ENCODE measurements at places on chromosomes 7 and 10.
A peak's percentile ranks its signal among the peaks of the same experiment; 100 is the strongest.

DNA sequence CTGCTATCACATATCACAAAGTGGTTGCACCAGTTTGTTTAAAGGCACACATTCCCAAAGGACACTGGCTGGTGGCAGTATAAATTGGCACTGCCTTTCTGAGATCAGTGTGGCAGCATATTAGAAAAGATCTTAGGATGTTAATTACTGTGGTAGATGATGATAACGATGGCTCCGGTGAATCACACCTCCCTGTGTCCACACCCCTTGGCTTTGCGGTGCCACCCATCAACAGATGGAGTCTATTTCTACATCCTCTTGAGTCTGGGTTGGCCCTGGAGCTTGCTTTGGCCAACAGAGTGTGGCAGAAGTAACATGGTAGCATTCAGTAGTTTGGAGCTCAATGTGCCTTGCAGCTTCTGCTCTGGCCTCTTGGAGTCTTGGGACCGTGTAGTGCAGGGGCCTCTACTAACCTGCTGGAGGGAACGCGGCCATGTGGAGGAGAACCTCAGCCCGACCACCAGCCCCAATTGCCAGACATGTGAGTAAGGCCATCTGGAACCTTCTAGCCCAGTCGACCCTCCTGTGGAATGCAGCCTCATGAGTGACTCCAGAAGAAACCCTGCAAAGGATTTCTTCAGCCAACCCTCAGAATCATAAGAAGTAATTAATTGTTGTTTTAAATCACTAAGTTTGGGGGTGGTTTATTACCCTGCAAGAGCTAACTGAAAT is 27.2 kb upstream of the PLEKHA1 start:
- DNase-seq: no peak

GRCh38 chr10:95508730-95509129 is 52.4 kb downstream of the SORBS1 start:
- no peak for DNase-seq

- peak; percentile 30 for DNase-seq
Measured at GRCh38 chr10:74932648-74933047, 106.2 kb downstream of the KAT6B start.

DNA sequence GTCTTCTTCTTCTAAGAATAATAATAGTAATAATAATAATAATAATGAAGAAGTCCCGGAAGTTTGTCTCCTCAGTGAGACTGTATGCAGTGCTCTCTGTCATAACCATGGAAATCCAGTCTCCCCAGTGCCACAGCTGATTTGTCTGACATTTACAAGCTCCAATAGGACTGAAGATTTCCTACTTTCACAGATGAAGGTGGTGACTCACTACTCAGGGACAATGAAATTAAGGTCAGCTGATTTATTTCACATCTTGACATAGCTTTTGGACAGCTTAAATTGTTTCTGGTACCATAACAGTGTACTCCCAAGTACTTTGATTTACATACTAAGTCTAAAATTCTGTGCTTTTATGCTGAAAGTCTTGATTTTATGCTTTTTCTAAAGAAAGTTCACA is 6.9 kb downstream of the CELF2 start:
- no peak for DNase-seq

GRCh38 chr7:73833251-73833919 is 2.6 kb downstream of the CLDN4 start:
- DNase-seq: no peak

DNA sequence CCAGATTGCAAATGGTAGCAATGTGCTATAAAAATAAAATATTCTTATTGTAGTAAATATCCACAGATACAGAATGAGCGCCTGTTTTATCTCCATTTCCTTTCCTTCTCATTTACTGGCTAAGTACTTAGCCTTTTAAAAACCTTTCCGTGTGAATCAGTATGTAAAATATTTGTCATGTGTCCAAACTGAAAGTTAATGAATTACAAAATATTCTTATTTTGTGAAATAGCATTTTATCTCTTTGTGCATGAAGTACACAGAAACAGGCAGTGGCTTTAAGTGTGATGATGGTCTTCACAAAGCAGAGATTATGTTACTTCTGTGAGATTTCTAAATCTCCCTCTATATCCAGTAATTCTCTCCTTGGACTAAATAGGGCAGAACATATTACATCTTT is 56.7 kb upstream of the KIAA1217 start:
- DNase-seq: no peak

DNA sequence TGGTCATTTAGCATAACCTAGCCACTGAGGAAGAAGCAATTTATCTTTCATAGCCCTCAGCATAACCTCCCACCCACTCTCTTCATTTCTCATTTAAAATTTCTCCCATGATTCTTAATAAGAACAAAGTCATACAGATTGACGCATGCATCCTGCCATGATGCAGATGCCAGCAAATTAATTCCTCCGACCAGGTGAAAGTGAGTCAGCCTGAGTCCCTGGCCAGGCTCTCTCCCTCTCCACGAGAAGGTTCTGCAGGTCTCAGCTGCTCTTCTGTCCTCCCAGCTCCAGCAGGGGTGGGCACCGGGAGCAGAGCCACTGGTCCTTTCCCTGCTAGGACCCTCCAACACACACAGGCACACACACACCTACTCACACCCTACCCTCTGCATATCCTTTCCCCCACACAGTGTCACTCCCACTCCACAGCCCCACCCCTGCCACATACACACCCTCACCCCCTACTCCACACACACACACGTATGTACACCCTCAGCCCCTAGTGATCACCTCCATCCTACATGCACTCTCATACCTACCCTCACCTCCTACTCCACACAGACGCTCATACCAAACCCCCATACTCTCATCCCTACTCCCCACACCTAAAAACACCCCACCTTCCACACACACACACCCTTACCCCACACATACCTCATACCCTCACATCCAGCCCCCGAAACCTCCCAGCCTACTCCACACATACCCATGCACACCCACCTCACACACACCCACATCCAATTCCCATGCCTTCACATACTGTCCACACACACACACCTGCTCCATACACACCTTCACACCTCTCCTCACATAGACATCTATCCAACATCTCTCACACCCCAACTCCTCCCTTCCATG is 78.0 kb downstream of the FAM13C start:
- no peak for DNase-seq

DNA sequence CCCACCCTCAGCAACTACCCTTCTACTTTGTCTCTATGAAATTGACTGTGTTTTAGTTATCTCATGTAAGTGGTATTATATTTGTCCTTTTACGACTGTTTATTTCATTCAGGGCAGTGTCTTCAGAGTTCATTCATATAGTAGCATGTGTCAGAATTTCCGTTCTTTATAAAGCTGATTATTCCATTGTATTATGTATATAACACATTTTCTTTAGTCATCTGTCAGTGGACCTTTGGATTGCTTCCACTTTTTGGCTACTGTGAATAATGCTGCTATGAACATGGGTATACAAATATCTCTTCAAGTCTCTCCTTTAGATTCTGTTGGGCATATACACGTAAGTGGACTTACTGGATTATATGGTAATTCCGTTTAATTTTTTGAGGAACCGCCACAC is 14.5 kb downstream of the SLF2 start:
- DNase-seq: no peak

GRCh38 chr7:134832367-134832766 is 52.9 kb downstream of the CALD1 start:
- DNase-seq: no peak

GRCh38 chr7:134290286-134290685 is 26.4 kb downstream of the SLC35B4 start:
- no peak for DNase-seq

GRCh38 chr10:16700331-16700730 is 116.9 kb downstream of the RSU1 start:
- DNase-seq: no peak

- no peak for DNase-seq
Measured at GRCh38 chr7:41503438-41503837, 199.5 kb downstream of the INHBA start.

- DNase-seq: no peak
Measured at GRCh38 chr7:561631-562373, 42.2 kb upstream of the PDGFA start.

- DNase-seq: peak; percentile 7
Measured at GRCh38 chr7:85186083-85186520, 754 bp downstream of the SEMA3D start.

DNA sequence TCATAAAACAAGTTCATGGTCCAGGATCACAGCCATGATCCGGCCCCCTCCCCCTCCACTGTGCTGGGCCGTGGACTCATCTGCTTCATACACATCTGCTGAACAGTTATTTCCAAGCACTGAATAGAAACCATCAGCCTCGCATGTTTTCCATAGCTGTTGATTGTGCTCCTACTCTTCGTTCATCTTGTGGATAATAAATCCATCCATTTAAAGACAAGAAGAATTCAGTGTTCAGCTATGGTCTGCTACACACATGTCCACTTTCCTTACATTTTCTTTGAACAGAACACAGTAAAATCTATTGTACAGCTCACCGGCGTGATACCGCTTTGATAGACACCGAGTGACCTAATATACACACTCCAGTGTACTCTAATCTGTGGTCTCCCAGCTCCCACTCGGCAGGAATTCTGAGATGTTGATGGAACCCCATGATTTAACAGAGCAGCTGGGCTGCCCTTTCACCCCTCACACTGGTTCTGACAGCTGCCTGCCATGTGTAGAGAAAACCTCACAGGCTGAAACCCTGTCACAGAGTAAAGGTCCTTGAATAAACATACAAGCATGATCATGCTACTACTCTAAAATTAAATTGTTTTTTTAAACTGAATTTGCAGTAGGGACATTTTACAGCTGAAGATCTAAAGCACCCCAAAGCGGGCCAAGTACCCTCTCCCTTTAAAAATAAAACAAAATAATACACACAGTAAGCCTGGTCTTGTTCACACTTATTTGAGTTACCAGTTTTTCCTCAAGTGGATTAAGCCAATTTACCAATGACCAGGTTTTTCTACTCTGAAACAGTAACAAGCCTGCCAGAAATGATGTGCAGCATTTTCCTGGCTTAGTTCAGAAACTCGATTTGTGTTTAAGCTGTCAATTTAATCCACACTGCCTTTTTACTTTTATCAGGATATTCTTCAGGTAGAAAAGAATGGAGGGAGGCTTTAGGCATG is 95.1 kb upstream of the FZD1 start:
- DNase-seq: no peak

- DNase-seq: no peak
Measured at GRCh38 chr7:18638594-18639452, 143.3 kb downstream of the HDAC9 start.

DNA sequence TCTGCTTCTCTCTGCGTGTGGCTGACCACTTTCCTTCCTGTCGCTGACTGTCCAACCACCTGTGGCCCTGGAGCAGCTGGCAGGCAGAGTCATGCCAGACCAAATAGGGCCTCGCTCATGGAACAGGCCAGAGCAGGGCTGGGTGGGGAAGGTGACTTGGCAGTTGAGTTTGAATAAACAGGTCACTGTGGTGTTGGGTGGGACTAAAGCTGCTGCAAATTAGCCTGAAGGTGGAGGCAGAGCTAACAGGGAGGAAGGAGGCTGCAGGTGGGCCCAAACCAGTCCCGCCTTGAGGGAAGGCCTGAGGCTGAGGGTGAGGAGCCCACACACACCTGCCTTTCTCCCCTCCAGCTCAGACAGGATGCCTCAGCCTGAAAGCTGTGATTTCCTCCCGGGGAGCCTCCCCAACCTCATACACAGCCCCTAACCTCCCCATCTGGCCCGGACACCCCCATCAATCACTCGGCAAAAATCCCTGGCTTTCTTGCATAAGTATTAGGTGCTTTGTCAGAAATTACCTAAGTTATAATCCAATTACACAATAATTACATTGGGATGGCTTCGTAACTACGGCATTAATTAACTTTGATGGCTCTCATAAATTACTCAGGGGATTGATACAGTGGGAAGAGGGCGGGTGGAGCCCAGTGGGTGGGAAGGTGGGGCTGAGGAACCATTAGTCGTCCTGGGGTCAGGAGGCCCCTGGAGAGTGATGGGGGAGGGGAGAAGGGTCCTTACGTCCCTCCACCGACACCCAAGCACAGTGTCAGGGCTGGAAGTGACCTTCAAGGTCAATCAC is 97.7 kb upstream of the PCBD1 start:
- DNase-seq: no peak

DNA sequence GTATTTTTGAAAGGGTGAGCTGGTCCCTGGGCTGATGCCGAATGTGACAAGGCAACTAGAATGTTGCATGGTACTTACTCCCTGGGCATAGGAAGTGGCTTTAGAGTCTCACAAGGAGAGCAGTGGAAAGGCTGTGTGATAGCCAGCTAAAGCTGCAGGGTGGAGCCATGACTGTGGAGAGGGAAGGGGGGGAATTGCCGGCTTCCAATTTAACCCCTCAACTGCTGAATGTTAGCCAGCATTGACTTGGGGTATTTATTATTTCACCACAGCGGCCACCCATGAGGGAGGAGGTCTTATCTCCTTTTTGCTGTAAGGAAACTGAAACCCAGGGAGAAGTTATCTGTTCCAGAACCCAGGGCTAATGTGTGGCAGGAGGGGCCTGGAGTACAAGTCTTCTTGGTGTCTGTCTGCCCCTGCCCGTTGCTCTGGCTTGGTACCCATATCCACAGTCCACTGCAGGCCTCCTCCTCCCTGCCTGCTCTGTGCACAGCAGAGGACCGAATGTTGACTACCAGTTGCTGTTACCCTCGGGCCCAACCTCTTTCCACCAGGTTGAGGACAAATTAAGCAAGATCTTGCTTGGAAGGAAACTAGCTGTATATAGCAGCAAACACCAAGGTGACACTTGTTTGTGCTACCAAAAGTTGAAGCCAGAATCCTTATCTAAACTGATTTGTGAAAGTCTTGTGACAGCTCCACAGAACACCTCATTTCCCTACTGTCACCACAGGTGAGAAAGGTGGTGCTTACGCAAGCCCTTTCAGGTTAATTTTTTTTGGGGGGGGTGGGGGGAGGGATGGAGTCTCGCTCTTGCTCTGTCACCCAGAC is 37.6 kb downstream of the WBP1L start:
- no peak for DNase-seq

GRCh38 chr10:60537697-60538096 is 148.0 kb upstream of the ANK3 start:
- DNase-seq: no peak

DNA sequence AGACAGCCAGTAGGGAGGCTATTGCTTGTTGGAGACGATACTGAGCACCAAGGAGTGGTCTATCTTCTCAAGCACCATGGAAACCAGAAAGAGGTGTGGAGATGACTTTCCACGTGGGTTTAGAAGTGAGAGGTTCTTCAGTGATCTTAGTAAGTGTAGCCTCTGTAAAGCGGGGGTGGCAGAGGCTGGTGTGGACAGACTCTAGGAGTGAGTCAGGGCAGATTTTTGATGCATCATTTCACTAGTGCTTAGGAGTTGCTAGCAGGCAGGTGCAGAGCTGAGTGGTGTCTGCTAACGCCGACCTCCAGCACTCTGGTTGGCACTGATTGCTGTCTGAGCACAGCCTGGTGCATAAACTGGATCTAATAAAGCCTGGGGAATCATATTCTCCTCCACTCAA is 78.4 kb upstream of the ADO start:
- no peak for DNase-seq

- DNase-seq: no peak
Measured at GRCh38 chr10:24541239-24541753, 182.4 kb downstream of the ARHGAP21 start.

DNA sequence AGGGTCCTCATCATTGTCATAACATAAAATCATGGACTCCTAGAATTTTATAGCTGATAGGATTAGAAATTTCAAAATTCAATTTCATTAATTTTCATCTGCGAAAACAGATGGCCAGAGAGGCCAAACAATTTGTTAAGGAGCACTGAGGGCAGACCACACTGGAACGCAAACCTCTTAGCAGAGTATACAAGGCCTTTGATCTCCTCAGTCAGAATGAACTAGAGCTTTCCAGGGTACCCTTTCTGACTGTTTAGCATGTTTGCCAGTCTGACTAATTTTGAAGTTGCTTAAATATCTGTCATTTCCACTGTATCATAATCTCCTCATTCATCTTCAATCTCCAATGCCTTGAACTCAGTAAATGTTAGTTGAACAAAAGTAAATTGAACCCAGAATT is 41.9 kb upstream of the ATRNL1 start:
- no peak for DNase-seq

Data from frontal cortex (tissue), 4 donors.